ENCODE measurements at places on chromosomes 1 and 21.

DNA sequence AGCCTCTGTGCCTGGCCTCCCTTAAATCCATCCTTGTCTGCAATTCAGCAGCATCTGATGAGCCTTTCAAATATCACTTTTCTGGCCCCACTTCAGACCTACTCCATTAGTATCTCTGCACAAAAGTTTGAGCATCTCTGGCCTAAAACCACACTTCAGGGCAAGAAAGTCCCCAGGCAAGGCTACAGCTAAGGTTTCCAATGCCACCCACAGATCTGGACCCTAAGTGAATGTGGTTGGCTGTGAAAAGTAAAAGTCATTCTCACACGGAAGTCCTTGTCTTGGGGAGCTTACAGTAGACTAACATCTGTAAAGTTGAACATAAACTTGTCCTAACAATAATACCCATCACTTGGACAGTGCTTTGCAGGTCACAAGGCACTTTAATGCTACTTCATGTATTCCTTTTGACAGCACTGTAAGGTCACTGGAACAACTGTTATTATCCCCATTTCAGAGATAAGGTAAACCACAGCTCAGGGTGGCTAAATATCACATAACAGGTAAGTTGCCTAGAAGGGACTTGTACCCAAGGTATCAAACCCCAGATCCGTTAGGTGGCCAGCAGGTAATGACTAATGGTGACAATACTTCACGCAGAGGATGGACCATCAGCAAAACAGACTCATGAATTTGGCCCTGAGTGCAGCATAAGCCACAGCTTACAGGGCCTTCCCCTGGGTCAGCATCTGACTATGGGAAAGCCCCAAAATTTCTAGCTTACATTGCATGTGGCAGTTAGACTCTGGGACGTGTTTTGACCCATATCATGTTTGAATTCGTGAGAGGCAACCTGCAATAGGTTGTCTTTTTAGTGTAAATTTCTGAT, 356.0 kb downstream of the HHAT start:
- no peaks in the 10 kb centered on the region for H3K4me1 ChIP-seq
- DNase-seq, result no peak
- H3K27me3 ChIP-seq, result no peaks in the 10 kb centered on the region
- H3K27ac ChIP-seq, result no peak overlapping the region
- H3K36me3 ChIP-seq, result no peaks in the 10 kb centered on the region

DNA sequence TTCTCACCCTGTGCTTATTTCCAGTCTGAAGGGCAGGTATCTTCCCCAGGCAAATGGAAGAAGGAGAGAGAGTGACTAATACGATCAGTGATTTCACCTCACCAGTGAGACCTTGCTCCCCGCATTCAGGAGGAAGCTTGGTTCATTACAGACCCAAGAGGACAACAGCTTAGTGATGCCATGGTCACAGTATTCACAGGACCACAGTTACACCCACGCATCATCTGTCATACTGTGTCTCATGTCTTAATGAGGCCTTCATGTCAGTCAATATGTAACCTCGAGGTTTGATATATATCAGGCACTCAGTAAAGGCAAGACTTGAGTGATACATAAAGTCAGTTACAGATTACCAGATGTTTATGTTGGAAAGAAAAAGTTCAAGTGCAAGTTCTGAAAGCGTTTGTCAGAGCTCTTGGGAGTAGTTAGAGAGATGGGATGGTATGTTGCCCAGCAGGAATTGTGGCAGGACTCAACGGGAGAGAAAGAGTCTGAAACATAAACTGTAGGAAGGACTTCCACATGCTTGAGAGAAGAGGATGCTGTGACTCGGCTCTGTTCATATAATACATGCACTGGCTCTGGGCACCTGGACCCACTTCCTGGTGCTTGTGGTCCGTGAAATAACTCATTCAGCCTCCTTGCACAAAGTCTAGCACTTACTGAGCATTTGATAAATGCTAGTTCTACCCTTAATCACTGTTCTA, 33.3 kb downstream of the GNPAT start:
- H3K4me3 ChIP-seq, result no peak overlapping the region
- H3K36me3 ChIP-seq, result peaks cover 49% of the 10 kb centered on the region
- no peaks in the 10 kb centered on the region for H3K4me1 ChIP-seq
- no peaks in the 10 kb centered on the region for H3K27me3 ChIP-seq

DNA sequence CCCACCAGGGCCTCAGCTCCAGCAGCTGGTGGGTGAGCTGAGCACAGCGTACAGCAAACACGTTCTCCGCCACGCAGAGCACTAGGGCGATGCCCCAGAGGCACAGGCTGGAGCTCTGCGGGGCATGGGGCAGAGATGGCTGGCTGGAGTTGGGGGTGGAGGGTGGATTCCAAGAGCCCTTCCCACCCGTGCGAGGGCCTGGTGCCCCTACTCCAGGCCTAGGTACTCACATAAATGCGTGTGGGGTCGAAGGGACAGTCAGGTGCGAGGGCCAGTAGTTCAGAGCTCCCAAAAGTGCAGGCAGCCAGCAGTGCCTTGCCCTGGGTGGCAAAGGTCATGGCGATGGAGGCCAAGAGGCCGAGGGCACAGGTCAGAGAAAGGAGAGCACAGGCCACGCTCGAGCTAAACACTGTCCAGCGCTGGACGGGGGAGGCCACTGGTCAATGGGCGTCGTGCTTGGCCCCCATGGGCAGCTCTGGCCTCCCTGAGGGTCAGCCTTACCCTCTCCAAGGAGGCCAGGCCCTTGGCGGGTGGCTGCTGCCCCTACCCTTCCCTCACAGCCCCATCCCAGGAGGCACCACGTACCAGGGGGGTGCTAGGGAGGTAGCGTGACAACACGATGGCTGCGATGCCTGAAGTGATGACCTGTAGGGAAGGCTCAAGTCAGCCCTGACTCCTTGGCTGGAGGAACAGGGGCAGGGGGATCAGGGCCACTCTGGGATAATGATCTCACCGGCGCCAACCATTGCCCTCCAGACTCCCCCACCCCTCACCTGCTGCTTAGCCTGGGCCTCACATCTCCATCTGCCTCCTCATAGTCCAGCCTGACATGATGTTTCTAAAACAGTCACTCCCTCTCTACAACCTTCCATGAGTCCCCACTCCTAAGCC, 5.6 kb downstream of the TMEM54 start:
- no peaks in the 10 kb centered on the region for H3K4me1 ChIP-seq
- H3K27ac ChIP-seq, result no peak overlapping the region
- no peak overlapping the region for H3K4me3 ChIP-seq
- DNase-seq, result no peak
- H3K36me3 ChIP-seq, result no peaks in the 10 kb centered on the region

- H3K27me3 ChIP-seq, result no peaks in the 10 kb centered on the region
- DNase-seq, result no peak
- H3K4me1 ChIP-seq, result peaks cover 15% of the 10 kb centered on the region
- no peak overlapping the region for H3K27ac ChIP-seq
- H3K36me3 ChIP-seq, result peaks cover 50% of the 10 kb centered on the region
Measured at GRCh38 chr1:67690411-67690810, 5.4 kb downstream of the GADD45A start.

DNA sequence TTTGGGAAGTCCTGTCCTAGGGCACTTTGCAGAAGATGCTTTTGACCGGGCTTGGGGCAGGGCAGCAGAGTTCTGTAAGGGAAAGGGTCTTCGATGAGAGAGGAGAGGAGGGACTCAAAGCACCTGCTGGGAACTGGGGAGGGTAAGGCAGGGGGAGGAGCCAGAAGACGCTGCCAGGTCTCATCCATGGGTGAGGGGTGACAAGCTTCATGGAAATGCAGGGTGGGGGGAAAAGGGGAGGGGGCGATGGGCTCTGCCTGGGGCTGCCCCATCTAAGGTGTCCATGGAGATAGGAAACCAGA, 20.9 kb upstream of the C2CD2 start:
- no peak overlapping the region for H3K27ac ChIP-seq
- H3K4me1 ChIP-seq, result no peaks in the 10 kb centered on the region
- H3K27me3 ChIP-seq, result no peaks in the 10 kb centered on the region
- H3K36me3 ChIP-seq, result no peaks in the 10 kb centered on the region

- H3K36me3 ChIP-seq, result no peaks in the 10 kb centered on the region
- H3K27me3 ChIP-seq, result no peaks in the 10 kb centered on the region
- no peak for DNase-seq
- H3K4me3 ChIP-seq, result no peak overlapping the region
Measured at GRCh38 chr1:203593143-203593542, 33.5 kb upstream of the ATP2B4 start.

- no peak overlapping the region for H3K4me3 ChIP-seq
- no peaks in the 10 kb centered on the region for H3K27me3 ChIP-seq
- H3K36me3 ChIP-seq, result no peaks in the 10 kb centered on the region
- DNase-seq, result no peak
Measured at GRCh38 chr21:26710155-26710554, 135.1 kb downstream of the ADAMTS1 start.

- no peak overlapping the region for H3K4me3 ChIP-seq
- peaks cover 24% of the 10 kb centered on the region for H3K27me3 ChIP-seq
- no peak for DNase-seq
Measured at GRCh38 chr1:31668303-31668883, 23.7 kb upstream of the PEF1 start.

DNA sequence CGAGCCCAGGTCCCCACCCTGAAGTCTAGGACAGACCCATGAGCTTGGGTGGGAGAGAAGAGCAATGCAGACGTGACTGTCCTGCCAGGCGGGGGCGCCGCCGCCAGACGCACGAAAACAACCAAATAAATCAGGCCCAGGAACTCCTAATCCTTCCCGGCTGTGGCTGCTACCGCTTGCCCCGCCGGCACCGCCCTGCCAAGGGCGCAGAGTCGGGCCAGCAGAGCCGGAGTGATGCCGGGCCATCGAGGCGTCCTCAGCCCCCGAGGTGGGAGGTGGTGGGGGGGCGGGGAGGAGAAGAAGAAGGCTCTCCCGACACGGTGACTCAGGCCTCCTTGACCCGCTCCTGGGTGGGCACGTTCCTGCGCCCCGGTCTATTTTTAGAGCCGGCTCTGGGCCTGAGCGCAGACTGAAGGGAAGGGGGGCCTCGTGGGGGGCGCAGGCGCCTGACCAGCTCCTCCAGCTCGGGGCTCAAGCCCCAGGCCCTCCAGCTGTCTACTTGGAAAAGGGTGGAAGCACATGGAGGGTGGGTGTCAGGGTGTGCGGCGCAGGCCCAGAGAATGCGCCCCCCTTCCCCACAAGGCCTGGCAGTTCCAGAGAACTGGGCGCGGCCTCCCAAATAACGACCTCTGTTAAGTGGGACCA, 10.7 kb upstream of the COL16A1 start:
- H3K27me3 ChIP-seq, result no peaks in the 10 kb centered on the region
- H3K4me3 ChIP-seq, result peak overlapping the region; percentile 49
- no peaks in the 10 kb centered on the region for H3K36me3 ChIP-seq
- peaks cover 13% of the 10 kb centered on the region for H3K4me1 ChIP-seq
- DNase-seq, result peak; percentile 69

- no peaks in the 10 kb centered on the region for H3K27me3 ChIP-seq
- H3K4me3 ChIP-seq, result no peak overlapping the region
- peak; percentile 9 for DNase-seq
- peaks cover 33% of the 10 kb centered on the region for H3K4me1 ChIP-seq
- no peak overlapping the region for H3K27ac ChIP-seq
- no peaks in the 10 kb centered on the region for H3K36me3 ChIP-seq
Measured at GRCh38 chr1:8821084-8821483, 3.6 kb upstream of the RERE start.

- DNase-seq, result no peak
- H3K36me3 ChIP-seq, result no peaks in the 10 kb centered on the region
- no peak overlapping the region for H3K27ac ChIP-seq
- no peaks in the 10 kb centered on the region for H3K27me3 ChIP-seq
- H3K4me3 ChIP-seq, result no peak overlapping the region
Measured at GRCh38 chr1:183203094-183203493, 17.0 kb downstream of the LAMC2 start.

DNA sequence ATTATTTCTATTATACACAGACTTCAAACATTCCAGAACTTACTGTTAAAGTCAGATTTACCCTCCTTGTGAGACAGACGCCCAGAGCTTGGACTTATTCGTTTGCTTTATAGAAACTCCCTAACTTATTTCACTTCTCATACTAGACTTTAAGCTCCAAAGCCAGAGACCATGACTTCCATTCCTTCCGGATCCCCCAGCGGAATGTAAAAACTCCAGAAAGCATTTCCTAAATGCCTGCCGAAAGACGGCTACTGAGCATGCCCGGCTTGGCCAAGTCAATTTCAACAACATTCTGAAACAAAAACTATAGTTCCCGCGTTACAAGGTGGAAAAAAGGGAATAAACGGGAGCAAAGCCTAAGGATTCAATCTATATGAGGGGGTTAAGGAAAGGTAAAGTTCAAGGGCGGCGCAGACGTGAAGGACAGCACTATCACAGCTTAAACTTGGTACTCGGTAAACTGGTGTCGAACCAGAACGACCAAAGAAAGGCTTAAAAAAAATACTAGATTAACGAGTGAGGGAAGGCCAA, 1.1 kb downstream of the USP48 start:
- no peaks in the 10 kb centered on the region for H3K27me3 ChIP-seq
- H3K4me1 ChIP-seq, result no peaks in the 10 kb centered on the region
- H3K36me3 ChIP-seq, result 0 out of 2 replicates have a peak, but pooled peaks cover 4% of the 10 kb centered on the region
- DNase-seq, result peak; percentile 49

GRCh38 chr1:225973158-225973557, 26.0 kb downstream of the SDE2 start:
- no peaks in the 10 kb centered on the region for H3K27me3 ChIP-seq
- no peaks in the 10 kb centered on the region for H3K36me3 ChIP-seq

DNA sequence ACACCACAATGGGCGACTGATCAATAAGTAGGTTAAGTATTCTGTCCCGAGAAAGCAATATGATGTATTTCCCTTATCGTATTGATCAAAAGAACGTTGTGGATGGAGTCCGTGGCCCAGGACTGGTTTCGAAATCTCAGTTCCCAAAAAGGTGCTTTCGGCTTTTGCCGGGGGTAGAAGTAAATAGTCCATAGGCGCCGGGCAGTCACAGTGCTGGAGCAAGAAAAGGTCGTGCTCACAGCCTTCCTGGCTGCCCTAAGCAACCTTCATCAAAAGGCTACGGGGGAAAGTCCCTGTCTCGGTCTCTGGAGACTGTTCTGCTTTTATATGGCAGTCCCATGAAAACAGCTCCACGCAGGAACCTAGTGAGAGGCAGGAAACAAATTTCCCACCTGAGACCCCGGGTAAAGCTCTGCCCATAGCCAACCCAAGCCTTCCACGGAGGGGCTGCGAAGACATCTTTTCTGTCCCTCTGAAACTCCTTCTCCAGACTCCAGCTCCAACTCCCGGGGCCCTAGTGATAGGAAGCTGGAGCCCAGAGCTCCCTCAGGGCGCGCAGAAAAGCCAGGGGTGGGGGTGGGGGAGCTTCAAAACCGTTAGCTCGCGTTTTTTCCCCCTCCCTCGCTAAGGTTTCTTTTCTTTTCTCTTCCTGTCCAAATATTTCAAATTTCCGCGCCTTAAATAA, 7.0 kb downstream of the CDKN2C start:
- peak overlapping the region; percentile 96 for H3K4me3 ChIP-seq
- peak overlapping the region; percentile 99 for H3K27ac ChIP-seq
- H3K36me3 ChIP-seq, result peaks cover 13% of the 10 kb centered on the region

DNA sequence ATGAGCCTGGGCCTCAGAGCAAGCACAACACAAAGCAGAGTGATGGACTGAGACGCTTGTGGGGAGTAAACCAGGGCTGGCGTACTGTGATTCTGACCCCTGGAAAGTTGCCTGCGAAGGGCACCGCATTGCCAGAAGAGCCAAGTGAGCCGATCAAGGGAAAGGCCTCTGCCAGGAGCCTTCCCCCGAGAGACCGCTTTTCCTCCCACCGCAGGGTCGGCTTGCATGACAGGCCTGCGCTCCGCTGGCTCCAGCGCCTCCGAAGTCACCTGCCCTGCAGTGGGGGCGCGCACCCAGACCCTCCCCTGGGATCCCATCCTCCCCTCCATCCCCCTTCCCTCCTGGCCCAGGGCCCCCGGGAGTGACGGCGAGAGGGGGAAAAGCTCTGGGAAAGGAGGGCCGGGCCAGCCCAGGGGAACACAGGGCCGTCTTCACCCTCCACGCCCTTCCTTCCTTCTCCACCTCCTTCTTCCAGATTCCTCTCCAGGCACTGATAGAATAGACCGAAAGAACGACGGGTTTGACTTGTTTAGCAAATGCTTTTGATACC, 165.0 kb downstream of the TRIM33 start:
- peak overlapping the region; percentile 43 for H3K4me3 ChIP-seq
- H3K4me1 ChIP-seq, result peaks cover 31% of the 10 kb centered on the region
- peak overlapping the region; percentile 44 for H3K27ac ChIP-seq
- no peaks in the 10 kb centered on the region for H3K36me3 ChIP-seq

Data from SJCRH30 (cell line).